ENCODE measurements at places on chromosomes 3 and 15.

GRCh38 chr3:37096288-37096687, 78.1 kb downstream of the LRRFIP2 start:
- peak; percentile 59 for DNase-seq

DNA sequence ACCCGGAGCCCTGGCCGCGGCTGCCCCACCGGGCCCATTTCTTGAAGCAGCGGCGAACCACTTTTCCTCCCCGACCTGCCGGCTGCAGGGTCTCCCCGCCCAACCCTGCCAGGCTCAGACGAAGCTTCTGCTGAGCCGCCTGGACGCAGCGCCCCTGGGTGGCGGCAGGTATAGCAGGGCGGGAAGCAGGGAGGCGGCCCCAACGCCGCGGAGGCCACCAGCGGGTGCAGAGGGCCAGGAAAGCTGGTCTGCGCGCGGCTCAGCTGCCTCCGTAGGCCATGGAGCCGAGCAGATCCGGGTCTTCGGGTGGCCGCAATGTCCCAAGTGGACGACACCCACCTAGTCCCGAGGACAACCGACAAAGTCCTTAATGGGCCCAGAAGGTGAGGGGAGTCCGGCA, 21.9 kb upstream of the SRPRB start:
- DNase-seq, result no peak

- no peak for DNase-seq
These were observed 293.3 kb upstream of the RGMA start for GRCh38 chr15:93382200-93382820.

DNA sequence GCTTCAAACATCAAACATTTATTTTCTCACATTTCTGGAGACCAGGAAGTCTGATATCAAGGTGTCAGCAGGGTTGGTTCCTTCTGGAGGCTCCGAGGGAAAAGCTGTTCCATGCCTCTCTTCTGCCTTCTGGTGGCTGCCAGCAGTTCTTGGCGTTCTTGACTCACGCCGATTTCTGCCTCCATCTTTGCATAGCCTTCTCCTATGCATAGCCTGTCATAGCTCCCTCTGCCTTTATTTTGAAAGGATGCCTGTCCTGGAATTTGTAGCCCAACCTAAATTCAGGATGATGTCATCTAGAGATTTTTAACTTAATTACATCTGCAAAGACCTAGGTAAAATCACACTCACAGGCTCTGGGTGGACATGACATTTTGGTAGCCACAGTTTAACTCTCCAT, 70.4 kb downstream of the RGMA start:
- no peak for DNase-seq

DNA sequence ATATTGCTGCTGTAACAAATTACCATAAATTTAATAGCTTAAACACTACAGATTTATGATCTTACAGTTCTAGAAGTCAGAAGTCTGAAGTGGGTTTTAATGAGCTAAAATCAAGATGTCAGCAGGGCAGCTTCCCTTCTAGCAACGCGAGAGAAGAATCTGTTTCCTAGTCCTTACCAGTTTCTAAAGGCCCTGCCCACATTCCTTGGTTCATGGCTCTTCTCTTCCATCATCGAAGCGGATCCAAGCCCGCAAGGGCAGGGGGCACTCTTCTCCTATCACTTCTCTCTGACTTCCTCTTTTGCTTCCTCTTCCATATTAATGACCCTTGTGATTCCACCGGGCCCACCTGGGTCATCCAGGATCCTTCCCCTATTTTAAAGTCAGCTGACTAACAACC, 16.1 kb downstream of the MINDY4B start:
- DNase-seq, result no peak

GRCh38 chr3:69842789-69843188, 103.5 kb downstream of the MITF start:
- no peak for DNase-seq

DNA sequence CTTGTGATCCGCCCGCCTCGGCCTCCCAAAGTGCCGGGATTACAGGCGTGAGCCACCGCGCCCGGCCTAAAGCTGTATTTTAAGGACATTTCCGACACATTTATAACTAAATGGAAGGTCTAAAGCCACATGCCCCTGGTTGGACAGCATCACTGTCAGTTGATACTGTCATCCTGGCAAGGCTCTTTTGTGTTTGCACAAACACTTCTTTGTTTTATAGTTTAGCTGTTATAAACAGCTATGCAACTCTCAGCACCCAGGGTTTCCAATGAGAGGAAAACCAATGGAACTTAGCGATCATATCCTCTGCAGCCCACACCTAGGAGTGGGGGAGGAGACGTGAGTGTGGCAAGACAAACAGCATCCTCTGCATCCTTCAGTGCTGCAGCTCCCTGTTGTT, 19.7 kb downstream of the NIPA1 start:
- no peak for DNase-seq
